Activated T-helper 1 cell treated with anti-CD3 and anti-CD28 coated beads, Interleukin-12 subunit alpha, Interleukin-12 subunit beta, Interleukin-2, Interleukin-4 antibody, amounts not matched to agents 30 ng/mL and 10 ng/mL and 1 ng/mL, durations not matched to agents 14 hours and 24 hours and 36 hours (primary cell): ENCODE measurements at places on chromosomes 3 and 15. TPM values are rescaled to one million over a fixed set of nuclear protein-coding genes. Genes with fewer than 3 reads are reported as not detected.

Gene CHCHD6
- total RNA-seq: 15.7 and 17.5 TPM in 2 replicates

Gene ITIH3
- total RNA-seq: 0.42 TPM in 1 of 2 replicates, not detected in the other

Gene GOLGA6L25
- not detected in 2 replicates for total RNA-seq

DNA sequence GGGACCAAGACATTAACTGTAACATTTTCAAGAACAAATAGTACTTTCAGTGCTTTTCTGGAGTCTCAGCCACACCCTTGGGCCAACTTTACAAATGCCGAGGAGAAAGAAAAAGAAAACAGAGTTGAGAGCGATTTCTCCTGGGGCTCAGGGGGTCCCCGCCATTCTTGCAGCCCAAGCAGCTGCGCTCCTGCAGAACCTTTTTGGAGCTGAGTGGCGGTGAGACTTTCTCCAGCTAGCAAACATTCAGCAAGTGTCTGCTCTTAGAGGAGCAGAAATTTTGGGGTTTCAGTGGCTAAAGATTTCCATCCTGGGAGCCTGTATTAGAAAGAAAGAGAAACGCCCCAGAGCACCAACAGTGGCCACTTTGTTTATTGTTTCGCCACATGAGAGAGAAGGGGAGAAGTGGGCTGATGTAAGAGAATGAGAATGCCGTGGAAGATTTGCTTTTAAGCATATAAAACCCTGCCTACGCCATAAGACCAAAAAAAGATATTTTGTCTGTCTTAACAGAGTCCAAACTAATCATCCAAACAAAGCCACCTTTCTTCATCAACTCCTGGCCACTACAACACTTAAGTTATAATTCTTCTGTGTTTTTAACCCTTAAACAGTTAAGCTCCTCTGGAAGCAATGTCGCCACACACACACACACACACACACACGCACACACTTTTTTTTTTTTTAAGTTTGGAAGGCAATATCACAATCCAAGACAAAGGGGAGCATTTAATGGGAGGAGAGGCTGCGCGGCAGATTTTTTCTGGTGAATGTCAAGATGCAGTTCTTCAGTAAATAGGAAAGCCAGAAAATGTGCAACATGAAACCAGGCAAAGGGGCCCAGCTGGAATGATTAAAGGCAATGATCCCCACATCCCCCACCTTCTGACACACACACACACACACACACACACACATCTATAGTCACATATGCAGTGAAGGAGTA, 19.2 kb downstream of the EID1 start:
- no peak for DNase-seq
- H3K27ac ChIP-seq: peak overlapping the region; percentile 74
- H3K27me3 ChIP-seq: peaks cover 5% of the 10 kb centered on the region
- H3K4me1 ChIP-seq: peaks cover 33% of the 10 kb centered on the region
- peak overlapping the region; percentile 35 for H3K4me3 ChIP-seq

- H3K4me1 ChIP-seq: no peaks in the 10 kb centered on the region
- no peak overlapping the region for H3K4me3 ChIP-seq
- no peaks in the 10 kb centered on the region for H3K36me3 ChIP-seq
- no peak for DNase-seq
- H3K27me3 ChIP-seq: no peaks in the 10 kb centered on the region
- no peak overlapping the region for H3K27ac ChIP-seq
Observed at GRCh38 chr15:54373332-54373731, 395.1 kb downstream of the UNC13C start.

- H3K27me3 ChIP-seq: no peaks in the 10 kb centered on the region
- H3K36me3 ChIP-seq: no peaks in the 10 kb centered on the region
- H3K4me3 ChIP-seq: no peak overlapping the region
- H3K27ac ChIP-seq: no peak overlapping the region
Observed at GRCh38 chr3:14206548-14207177, 28.0 kb downstream of the LSM3 start.

DNA sequence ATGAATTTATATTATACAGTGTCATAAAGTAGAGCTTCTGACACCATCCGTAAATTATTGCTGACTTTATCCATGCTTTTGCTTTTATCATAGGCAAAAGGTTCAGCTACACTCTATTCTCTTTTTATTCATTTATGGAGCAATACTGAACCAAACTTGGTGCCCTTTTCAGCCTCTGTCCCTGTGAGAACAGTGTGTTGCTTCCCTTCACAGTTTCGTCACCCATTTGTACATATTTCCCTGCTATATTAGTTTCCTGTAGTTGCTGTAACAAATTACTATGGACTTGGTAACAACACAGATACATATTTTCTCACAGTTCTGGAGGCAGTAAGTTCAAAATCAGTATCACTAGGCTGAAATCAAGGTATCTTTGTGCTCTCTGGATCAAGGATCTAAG, 2.8 kb upstream of the RPL24 start:
- no peak for DNase-seq
- H3K4me3 ChIP-seq: no peak overlapping the region
- no peak overlapping the region for H3K27ac ChIP-seq
- peaks cover 18% of the 10 kb centered on the region for H3K36me3 ChIP-seq
- peaks cover 22% of the 10 kb centered on the region for H3K4me1 ChIP-seq
- no peaks in the 10 kb centered on the region for H3K27me3 ChIP-seq

DNA sequence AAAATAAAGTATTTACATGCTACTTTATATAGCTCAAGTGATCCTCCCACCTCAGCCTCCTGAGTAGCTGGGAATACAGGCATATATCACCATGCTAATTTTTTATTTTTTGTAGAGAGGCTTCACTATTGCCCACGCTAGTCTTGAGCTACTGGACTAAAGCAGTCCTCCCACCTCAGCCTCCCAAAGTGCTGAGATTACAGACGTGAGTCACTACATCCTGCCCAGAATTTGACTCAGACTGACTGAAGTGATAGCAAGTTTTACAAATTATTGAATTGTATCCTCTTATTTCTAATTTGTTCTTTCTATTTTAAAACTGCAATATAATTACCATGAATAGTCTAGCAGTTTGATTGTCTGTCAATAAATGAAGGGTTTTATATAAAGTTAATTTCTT, 210.3 kb upstream of the CGNL1 start:
- H3K4me1 ChIP-seq: peaks cover 8% of the 10 kb centered on the region
- H3K36me3 ChIP-seq: peaks cover 12% of the 10 kb centered on the region
